ENCODE measurements at places on chromosomes 1 and 21.

DNA sequence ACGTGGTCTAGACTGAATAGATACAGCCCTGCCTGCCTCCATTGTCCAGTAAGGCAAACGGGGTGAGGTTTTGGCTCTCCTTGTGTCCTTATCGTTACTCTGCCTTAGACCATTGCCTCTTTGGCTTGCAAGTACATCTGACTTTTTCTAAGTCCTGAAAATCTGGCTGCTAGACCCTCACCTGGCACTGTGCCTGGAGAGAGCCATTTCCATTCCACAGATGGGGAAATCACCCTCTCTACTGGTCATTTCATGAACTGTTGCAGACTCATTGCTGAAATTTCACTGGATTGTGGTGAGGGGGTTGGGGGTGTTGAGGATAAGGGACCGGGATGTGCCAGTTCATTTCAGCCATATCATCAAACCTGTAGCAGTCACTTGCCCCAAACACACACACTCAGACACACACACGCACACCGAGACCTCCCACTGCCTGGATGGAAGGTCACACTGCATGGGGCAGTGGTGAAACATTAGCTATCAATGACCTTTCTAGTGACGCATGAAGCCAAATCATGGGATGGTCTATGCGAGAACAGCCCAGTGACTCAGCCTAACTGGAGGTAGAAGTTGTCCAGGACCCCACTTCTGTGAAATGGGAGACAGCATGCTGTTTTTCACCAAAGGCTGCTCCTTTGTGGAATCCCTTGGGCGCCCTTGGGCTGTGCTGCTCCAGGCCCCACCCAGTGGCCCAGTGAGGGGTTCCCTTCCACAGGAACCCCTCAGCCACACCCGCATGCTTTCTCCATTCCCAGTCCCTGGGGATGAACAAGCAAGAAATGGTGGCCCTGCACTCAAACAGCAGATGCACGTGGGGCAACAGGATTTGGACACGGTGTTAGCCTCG, 34.9 kb upstream of the VASH2 start:
- no peak for DNase-seq

GRCh38 chr1:153750026-153750995, 22.5 kb downstream of the INTS3 start:
- DNase-seq = no peak

GRCh38 chr1:15799004-15799867, 8.2 kb downstream of the UQCRHL start:
- DNase-seq = no peak

- DNase-seq = no peak
Observed at GRCh38 chr1:119829625-119830024, 18.4 kb upstream of the REG4 start.

GRCh38 chr21:40658311-40658710, 188.6 kb downstream of the DSCAM start:
- no peak for DNase-seq

GRCh38 chr1:36968730-36969129, 65.6 kb downstream of the GRIK3 start:
- no peak for DNase-seq

- DNase-seq = no peak
Observed at GRCh38 chr1:27789540-27790041, 16.6 kb downstream of the STX12 start.

DNA sequence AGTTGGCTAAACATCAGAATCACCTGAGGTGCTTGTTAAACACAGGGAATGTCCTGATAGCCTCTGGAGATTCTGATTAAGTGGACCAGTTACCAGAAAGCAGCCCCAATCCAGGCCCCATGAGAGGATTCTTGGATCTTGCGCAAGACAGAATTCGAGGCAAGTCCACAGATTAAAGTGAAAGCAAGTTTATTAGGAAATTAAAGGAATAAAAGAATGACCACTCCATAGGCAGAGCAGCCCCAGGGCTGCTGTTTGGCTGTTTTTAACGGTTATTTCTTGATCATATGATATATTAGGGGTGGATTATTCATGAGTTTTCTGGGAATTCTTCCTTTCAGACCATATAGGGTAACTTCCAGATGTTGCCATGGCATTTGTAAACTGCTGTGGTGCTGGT, 176.2 kb downstream of the ROR1 start:
- no peak for DNase-seq

- no peak for DNase-seq
Observed at GRCh38 chr1:1631782-1632420, at the start of gene MMP23B. TSS of gene MMP23B (plus strand) at chr1:1632173. CDS start at chr1:1632219, 46 bp downstream.

DNA sequence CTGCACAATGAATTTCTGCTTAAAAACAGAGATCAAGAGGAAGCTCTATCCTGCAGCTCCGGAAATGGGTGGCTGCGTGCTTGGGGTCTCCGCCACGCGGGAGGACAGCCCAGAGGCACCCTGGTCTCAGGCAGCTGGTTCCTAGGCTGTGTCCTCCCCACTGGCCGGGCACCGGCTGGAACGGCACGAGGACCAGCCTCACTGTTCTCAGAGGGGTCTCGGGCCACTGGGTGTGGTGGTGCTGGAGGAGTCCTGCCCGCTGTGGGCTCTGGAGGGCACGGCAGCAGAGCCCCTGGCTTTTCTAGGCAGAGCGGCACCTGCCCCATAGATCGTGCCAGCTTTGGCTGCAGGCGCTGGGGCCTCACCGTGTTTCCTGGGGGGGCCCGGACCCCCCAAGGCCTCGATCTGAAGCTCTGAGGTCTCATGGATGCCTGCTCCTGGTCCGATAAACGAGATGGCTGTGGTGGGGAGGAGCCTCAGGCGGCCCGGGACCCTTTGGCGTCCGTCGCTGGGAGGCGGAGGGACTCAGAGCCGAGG, 8.2 kb upstream of the RNF223 start:
- DNase-seq = no peak

DNA sequence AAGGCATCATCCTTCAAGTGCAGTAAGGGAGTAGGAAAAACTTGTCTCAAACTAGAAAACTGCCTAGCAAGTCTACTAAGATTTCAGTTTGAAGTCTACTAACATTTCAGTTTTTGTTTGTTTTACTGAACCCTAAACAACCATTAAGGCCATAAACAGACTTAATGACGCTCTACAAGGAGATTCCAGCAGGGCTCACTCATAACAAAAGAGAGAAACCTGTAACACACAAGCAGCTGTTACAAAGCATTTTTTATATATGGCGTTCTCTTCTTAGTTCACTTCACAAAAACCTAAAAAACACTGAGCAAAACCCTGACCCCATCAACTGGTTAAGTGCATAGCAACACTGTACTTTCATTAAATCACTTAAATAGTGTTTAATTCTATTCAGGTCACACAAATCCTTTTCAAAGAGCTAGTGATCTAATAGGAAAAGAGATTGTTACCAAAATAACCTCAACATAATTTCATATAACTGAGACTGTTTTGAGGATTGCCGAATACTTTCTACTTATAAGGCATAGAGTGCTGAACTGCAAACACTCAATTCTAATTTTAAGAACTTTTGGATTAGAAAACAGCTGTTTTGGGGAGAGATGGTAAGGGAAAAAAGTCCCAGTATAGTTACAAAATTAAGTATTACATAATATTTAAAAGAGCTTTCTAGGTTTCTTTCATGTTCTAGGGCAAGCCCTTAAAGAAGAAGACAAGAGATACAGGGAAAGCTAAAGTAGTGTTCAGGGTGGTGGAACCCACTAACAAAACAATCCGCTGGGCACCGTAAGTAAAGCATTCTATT, 1.4 kb downstream of the B3GALNT2 start:
- DNase-seq = no peak

- DNase-seq = no peak
Observed at GRCh38 chr1:175620376-175620775, 123.0 kb downstream of the TNR start.

DNA sequence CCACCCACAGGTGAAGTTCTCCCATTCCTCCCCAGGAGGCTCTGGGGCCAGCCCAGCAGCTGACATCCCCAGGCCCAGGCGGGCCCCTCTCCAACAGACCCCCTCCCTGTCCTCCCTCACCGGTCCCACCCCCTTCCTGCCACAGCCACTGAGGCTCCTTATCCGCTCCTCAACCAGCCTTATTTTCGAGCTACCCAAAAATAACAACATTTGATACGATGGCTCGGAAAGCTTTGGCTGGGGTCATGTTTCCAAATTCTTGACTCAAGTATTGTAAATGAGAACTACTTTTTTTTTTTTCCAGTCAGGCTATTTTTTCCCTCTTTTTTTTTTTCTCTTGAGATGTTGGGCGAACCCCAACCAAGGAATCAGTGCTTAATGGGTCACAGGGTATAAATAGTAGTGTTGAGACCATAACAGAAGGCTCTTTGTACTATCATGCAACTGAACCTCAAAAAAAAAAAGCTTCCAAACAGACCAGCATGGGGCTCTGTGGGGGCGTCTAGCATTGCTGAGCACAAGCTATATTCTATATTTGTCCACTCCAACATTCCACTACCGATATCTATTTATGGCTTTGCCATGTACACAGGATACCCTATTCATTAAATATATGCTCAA, 27.2 kb downstream of the IRF2BP2 start:
- no peak for DNase-seq

GRCh38 chr1:224211206-224211962, 28.3 kb downstream of the DEGS1 start:
- no peak for DNase-seq

DNA sequence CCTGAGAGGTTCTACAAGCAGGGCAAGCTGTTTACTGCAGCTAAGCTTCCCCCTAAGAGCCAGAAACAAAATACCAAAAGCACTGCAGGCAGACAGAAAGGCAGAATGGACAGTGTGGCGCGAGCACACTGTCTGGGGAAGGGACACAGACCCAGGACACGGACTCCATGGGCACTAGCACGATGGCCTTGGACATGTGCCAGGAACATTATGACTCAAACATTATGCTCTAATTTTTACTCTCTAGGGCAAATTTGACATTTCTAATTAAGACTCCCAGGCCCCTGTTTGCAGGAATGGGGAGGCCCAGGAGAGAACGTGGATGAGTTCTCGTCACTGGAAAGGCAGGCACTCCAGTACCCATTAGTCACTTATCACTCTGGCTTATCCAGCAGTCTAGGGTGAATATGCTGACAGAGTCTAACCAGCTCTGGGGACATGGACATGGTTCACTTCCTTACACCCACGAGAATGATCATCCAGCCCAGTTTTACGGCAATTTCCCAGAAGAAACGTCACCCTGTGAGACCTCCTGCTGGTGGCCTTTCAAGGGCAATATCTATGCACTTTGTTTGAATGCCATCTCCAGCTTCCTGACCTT, 45.1 kb downstream of the CAPN8 start:
- no peak for DNase-seq

- no peak for DNase-seq
Observed at GRCh38 chr1:5975133-5975880, 16.9 kb downstream of the NPHP4 start.

DNA sequence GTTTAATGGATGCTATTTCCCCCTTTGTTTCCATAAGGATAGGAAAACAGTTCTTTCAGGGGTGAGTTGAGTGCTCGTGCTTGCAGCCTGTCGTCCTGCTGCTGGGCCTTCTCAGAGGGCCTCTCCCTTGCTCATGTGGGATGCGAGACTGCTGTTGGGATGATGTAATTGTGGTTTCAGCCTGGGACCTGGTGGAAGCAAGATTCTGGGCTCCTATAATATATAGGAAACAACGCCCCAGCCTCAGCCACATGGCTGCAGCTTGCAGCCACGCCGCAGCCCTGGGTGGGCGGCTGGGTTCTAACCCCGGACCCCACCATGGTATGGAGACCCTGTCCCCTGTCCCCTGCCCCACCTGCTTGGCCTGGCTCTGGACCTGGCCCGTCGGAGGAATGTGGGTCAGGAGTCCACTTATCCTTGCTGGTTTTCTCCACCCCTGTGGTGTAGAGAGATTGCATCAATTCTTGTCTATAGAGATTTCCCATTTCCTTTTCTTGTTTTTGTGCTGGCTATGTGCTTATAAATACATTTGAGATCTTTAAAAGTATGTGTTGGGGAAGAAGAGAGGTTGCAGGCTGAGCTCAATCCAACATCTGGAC, 357.8 kb downstream of the SIPA1L2 start:
- DNase-seq = no peak

GRCh38 chr21:41701749-41702148, 65.1 kb downstream of the RIPK4 start:
- DNase-seq = no peak

GRCh38 chr1:64948216-64948615, 18.1 kb downstream of the JAK1 start:
- no peak for DNase-seq

DNA sequence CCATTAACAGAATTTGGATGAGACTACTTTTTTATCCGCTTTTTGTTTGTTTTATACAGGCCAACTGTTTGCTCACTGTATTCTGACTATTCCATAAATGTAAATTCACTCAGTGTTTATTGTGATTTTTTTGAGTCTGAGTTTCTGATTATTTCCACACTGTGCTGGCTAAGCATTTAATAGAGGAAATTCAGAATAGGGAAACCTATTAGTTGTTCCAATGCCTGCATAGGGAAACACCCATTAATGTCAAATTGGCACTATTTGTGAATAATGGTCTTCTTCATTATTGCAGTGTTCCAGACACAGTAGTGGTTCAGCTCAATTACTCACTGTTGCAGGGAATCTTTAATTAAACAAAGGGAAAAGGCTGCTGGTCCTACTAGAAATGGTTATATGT, 174.7 kb upstream of the SGIP1 start:
- no peak for DNase-seq

GRCh38 chr1:32797456-32797855, 19.7 kb downstream of the YARS1 start:
- DNase-seq = no peak

DNA sequence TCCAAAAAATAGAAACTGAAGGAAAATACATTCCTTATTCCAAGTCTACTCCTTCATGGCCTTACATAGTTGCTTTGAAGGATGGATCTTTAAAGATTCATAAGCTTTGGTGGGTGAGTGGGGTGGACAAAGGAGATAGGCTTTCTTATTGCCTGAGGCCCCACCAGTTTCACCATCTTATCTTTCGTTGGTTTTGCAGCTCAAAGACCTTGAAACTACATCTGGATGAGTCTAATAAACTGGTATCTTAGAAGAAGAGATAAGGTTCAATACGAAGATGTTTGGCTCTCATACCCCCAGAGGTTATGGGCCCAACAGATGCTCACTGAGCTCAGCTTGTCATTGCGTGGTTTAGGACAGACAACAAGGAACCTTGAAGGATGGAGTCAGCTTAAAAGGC, 201.5 kb downstream of the HS2ST1 start:
- DNase-seq = no peak

DNA sequence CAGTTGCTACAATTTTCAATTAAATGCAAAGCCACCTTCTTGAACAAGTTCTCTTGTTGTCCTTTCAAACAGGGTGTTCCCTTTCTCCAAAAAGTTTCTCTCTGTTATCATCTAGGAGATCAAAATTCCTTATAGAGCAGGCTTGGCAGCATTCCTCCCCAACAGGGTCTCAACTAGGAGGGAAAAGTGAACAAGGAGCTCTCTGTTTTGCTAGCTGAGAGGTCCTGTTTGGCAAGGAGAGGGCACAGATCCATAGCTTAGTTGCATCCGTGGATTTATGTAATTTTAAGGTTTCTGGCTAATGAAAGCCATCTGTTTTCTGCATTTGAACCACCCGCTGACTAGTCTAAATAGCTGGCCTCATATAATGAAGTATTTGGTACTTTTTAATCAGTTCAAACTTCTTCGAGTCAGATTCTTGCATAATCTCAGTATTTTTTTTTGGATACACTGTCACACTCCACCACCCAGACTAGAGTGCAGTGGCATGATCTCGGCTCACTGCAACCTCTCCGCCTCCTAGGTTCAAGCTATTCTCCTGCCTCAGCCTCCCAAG, 54.0 kb downstream of the APP start:
- no peak for DNase-seq
